Caco-2 (cell line): ENCODE measurements at places on chromosomes 13 and 19.

DNA sequence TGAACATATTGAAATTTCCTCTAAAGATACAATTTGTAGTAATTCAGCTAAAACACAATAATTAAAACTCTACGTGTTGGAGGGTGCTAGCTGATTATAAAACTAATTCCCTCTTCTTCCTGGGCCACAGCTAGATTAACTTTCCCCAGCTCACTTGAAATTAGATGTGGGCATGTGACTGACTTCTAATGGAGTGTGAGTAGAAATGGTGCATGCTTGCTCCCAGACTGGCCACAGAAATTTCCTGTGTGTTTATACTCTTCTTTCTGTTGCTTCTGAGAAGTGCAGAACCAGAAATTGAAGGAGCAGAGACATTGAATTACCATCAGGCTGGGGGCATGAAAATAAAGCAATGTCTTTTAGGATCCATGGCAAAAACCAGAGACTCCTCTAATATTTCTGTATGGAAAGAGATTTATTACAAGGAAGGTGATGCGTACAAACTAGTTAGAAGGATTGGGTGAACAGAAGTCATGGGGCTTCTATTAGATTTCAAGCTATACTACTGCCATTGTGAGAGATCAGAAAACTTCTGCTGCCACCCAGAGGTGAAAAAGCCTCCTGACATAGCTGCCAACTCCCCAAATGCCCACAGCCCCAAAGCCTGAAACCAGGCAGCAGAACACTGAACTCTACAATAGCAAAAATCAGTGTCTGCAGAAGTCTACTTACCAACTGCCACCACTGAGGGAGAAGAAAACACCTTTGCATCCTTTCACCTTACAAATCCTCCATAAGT lies 379.2 kb upstream of the MIR17HG start:
- DNase-seq: no peak

- DNase-seq: no peak
Observed at GRCh38 chr13:44974056-44974793, 15.0 kb downstream of the NUFIP1 start.

DNA sequence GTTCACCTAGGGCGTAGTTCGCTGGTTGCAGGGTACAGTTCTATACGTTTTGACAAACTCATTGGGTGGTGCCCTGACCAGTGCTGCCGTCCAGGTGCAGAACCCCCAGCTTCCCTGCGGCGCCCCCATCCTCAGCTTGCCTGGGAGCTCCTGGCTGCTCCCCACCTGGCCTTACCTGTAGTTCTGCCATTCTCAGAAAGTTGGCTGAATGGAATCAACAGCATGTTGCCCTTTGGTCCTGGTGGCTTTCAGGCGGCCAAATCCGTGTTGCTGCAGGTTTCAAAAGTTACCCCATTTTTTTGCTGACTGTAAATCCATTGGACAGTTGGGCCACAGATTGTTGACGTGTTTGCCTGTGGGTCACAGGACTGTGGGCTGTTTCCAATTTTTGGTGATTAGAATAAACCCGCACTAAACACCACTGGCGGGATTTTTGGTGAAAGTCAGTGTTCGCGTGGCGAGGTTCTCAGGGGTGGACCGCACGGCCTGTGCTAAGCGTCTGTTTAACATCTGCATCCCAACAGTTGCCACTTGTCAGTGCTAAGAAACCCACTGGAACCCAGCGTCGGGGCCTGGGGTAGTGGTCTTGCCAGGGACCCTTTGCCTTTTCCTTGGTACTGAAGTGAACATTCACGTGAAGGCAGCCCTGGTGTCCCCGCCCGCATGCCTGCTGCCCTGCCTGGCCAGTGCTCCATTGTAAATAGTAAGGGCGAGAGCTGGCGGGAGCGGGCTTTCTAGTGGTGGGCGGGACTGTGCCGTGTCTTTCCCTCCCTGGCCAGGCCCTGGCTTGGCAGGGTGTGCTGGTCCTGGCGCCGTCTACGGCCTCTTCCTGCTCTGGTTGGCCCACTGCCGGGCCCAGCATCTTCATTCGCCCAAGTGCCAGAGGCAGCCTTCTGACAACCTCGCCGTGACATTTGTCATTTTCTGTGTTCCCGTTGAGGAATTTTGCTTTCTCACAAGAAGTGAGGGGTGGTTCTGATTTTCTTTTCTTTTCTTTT lies 3.3 kb downstream of the DOT1L start:
- DNase-seq: no peak

DNA sequence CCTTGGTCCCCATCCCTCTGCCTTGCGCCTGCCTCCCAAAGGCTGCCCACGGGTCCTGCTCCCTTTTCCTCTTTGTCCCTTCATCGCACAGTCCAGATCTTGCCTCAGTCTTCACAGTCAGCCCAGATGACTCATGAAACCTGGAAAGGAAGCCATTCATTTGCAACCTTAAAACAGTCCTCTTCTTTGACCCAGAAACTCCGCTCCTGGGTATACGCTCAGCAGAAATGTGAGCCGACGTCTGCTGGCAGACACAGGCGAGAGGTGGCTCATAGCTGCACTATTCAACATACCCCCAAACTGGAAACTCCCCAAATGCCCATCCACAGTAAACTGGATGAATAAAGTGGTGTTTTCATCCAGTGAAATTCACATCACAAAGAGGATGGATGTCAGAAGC lies 13.6 kb upstream of the PEPD start:
- no peak for DNase-seq

DNA sequence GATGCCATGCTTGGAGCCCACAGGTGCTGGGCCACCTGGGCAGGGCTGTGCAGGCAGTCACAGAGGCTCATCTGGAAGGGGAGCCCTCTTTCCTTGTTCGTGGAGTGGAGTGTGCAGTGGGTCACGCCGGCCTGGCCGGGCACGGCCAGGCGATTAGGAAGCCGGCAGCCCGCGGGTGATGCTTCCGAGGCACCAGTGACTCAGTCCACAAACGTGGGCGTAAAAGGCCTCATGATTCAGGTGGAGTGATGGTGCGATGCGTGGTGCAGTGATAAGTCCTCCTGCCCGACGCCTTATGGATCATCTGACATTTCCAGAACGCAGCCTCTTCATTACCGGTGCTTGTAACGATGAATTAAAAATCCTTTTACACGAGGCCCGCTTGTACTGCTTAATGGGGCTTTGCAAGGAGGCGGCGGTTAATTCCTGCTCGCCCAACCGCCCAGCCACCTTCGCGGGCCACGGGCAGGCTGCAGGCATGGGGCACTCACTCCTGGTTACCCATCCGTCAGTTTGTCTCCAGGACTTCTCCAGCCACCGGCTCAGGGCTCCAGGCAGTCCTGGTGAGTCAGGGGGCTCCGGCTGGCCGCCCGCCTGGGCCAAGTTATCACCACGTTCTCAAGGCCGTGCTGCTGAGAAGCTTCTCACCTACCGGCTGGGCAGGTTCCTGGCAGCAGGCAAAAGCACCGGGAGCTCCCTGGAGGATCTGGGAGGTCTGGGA lies 172.4 kb downstream of the KDM4B start:
- no peak for DNase-seq

GRCh38 chr19:7460562-7460966 lies 28.3 kb downstream of the PEX11G start:
- no peak for DNase-seq
